Esophagus squamous epithelium (tissue), 5 donors: ENCODE measurements at places on chromosomes 16 and 17. TPM values are rescaled to one million over a fixed set of nuclear protein-coding genes. Genes with fewer than 3 reads are reported as not detected.

The FOXN1 gene
- total RNA-seq, result 13.7 TPM

The KRTAP9-4 gene
- not detected for total RNA-seq

The CALB2 gene
- total RNA-seq, result 0.35 TPM

The PDE6G gene
- total RNA-seq, result not detected

DNA sequence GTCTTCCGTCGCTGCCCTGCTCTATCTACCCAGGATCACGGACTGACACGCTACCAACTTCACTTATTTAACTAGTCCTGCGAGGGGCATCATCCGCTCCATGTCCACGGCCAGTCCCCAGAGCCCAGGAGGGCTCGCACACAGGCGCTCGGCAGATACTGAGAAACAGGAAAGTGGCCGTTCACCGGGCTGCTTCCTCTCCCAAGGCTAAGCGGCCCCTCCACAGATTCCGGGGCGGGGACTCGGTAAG, 388 bp downstream of the OXLD1 start:
- no peak for DNase-seq

DNA sequence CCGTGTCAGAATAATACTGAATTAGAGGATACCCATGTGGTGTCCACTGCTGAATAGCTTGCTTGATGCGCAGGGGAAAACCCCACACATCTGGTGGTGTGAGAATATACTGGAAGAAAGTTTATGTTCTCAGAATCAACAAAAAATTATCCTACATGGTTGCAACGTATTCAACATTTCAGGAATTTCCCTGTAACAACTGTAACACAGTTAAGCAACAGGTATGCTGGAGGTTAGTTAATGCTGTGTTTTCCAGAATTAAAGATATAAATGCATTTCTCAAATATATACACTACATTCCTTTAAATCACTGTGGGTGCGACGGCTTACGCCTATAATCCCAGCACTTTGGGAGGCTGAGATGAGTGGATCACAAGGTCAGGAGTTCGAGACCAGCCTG, 5.4 kb downstream of the CNOT1 start:
- no peak for DNase-seq

DNA sequence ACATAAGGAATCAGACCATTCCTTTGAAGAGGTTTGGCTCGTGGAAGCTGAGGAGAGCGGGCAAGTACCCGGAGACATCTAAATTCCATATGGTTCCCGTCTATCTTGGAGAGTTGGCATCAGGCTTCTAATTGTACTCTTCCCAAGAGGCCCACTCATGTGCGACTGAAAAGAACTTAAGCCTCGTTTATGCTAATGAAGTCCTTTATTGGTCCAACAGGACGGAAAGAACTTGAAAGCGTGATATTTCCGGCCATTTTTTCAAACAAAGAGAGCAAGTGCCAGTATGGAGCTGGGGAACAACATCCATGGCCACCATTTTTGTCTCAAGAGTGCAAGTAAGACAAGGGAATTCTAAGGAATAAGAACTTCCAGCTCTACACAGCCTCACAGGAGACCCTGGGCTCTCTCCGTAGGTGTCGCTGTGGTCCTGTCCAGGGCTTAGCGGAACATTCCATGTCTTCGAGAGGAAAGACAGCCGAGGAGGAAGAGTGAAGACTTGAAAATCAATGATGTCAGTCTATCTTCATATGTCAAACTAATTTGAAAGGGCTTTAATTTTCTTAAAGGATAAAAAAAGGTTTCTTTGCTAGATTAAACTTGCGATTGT, 566.0 kb upstream of the PSMD7 start:
- DNase-seq, result no peak

DNA sequence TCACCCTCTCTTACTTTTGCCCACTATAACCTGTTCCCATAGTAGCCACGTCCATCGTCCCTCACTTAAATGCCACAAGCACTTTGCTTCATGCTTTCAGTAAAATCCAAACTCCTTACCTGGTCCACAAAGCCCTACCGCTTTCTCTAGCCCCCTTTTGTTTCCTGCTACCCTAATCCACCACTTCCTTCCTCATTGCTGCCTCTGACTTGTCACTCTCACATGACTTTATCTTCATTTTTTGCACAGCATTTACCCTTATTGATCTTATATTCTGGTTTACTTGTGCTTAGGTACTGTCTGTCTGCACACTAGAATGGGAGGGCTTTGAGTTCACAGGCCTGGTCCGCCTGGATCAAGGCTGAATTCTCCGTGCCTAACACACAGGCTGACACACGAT, 340.0 kb downstream of the XYLT1 start:
- no peak for DNase-seq

GRCh38 chr17:46199379-46199778, 6.2 kb upstream of the KANSL1 start:
- no peak for DNase-seq

- no peak for DNase-seq
These were observed 352.3 kb upstream of the CDH5 start for GRCh38 chr16:66014221-66014620.

DNA sequence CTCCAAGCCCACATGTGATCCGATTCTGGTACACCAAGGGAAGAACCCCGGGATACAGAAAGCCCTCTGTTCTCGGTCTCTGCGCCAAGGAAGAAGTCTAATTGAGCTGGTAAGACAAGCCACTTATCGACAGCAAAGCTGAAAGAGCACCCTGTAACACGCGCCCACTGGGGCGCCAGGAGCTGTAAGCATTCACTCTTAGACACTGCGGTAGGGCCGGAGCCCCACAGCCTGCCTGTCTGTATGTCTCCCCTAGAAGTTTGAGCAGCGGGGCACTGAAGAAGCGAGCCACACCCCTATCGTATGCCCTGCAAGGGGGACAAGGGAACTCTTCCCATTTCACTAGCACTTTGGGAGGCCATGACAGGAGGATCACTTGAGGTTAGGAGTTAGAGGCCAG, 27.0 kb upstream of the MEIOC start:
- no peak for DNase-seq

- DNase-seq, result no peak
These were observed 102.7 kb downstream of the UTP18 start for GRCh38 chr17:51362811-51363585.

GRCh38 chr17:66549311-66549704, 246.9 kb downstream of the PRKCA start:
- no peak for DNase-seq

- DNase-seq, result no peak
These were observed 634.8 kb downstream of the KCNJ2 start for GRCh38 chr17:70804161-70804560.

DNA sequence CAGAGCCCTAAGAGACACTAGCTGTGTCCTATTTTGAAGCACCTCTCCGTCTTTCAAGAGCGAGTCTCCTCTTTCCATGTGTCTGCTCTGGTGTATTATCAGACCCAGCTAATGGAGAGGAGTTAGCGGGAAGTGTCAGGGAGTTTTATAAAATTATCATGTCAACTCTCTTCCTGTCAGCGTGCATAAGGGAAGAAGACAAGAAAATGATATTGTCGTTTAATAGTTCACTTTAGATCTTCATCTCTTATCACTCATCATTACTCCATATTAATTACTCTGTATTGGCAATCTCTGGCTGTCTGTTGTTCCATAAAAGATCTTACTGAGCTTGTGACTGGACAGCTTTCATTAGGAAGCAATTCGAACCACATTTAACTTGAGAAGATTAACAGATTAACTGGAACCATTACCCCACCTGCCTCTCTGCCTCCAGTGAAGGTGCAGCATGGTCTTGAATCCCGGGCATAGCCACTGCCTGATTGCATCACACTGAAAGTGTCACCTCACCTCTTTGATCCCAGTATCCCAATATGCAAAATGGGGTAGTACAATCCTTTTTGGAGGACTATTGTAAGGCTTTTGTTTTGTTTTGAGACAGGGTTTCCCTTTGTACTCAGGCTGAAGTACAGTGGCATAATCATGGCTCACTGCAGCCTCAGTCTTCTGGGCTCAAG, 121.1 kb downstream of the TMEM114 start:
- DNase-seq, result no peak

DNA sequence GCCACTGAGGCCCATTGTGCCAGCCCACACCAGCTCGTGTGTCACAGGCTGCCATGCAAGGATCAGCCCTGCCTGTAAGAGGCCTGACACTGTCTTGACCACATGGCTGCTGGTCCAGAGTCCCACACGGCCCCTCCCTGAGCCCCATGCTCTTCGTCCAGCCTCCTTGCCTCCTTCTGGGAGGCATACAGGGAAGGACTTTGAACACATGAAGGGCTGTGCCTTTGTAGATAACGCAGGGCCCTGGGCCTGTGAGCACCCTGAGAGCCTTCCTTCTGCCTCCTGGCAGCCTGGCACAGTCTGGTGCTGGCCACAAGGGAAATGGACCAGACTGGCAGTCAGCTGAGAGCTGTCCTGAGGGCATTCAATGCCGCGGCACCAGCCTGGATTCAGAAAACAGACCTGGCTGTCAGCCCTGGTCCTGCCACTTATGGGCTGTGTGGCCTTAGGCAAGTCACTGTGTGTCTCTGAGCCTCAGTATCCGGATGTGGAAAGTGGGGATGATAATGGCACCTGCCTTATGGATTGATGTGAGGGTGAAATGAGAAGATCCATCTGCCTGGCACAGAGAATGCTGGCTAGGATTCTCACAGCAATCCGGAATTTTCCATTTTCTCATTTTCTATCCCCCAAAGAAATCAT, 19.2 kb upstream of the SPNS2 start:
- no peak for DNase-seq

DNA sequence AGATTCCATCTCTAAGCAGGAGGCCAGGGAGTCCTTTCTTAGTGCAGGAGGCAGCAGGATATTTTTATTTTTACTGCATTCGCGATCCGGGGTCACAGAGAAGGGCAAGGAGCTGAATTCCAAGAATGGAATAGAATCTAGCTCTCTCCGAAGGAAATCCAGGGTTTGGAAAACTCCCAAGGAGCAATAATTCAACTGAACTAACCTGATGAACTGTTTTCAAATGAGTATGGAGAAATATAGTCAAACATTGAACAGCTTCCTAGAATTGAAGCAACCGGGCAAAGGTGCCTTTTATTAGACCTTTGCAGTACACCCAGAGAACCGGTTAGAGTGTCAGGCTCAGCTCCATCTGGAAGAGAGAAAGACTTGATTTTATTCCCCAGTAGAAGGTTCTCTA, 120.7 kb upstream of the MAF start:
- no peak for DNase-seq

DNA sequence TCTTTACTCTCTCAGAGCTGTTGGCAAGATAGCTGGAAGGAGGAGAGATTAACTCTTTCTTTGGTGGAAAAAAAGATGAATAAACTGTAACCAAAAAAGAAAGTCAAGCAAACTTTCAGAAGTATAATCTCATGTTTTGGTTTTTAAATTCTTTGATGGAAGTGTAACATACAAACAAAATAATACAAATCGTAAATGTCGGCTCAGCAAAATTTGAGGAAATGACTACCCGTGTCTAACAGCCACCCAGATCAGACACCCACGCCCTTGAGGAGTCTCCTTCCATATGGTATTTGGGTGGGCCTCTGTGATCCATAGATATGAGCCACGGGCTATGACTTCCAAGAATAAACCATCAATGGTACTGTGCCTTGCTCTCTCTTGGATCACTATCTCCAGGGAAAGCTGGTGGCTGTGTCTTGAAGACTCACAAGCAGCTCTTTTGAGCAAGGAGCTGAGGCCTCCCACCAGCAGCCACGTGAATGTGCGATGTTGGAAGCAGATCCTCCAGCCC, 9.6 kb upstream of the CD300C start:
- no peak for DNase-seq
